ENCODE measurements at places on chromosomes 5 and 9.

DNA sequence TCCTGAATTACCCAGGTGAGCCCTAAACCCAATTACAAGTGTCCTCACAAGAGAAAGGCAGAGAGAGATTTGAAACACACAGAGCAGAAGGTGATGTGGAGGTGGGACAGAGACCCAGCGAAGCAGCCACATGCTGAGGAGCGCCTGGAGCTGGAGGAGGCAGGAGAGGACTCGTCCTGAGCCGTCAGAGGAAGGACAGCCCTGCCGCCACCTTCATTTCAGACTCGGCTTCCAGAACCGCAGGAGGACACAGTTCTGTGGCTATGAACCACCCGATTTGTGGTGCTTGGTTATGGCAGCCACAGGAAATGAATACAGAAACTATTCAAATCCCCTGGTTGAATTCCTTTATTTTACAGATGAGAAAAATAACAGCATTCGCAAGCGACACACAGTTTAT lies 16.4 kb upstream of the FBP1 start:
- DNase-seq = no peak

DNA sequence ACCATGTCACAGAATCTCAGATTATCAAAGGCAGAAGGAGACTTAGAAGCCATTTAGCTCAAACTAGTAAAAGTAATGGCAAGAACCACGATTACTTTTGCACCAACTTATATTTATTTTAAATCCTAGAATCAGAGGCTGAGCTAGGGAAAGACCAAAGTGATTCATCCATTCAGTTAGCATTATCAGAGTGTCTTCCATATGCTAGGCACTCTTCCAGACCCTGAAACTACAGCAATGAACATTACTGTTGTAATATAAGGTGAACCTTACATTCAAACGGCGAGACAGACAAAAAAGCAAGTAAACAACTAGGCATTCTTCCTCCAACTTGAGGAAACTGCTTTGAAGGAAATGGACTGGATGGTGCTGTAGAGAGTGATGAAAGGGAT lies 7.9 kb downstream of the PDE6A start:
- DNase-seq = no peak

GRCh38 chr9:76887003-76887821 lies 18.7 kb downstream of the PRUNE2 start:
- no peak for DNase-seq

DNA sequence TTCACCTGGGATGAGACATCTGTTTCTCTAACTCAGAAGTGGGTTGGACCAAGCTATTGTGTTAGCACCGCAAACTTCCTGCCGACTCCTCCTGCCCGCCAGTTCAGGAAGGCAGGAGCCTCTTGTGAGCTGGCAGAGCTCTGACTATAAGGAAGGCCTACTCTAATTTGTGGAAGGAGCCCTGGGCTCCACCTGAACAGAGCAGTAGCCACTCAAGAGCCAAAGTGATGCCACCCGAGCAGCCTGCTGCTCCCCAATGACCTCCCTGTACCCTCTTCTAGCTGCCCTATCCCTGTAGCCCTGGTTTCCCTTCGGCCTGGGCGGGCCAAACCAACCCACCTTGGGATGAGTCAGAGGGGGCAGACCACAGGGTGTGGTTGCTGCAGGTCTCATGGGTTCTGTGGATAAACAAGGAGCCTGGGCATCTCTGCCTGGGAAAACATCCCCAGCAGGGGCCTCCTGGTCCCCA lies 81.6 kb downstream of the PSD2 start:
- DNase-seq = no peak

DNA sequence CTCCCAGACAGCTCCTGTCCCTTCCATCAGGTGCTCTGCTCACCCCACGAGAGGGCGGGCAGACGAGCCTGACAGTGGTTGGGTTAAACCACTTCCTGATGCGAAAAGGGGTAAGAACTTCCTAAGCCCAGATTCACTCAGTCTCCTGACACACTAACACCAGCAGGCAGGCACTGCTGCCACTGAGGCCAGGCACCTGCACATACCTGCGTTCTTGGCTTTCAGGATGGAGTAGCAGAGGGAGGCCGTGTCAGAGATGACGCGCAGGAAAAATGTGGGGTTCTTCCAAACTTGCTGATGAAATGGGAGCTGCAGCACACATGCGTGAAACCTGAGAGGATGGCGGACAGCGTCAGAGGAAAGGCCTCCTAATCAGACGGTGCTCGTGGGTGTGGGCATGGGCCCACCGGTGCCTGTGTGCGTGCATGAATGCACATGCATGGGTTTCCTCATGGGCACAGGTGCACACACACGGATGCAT lies 29.9 kb downstream of the SLC6A18 start:
- no peak for DNase-seq

DNA sequence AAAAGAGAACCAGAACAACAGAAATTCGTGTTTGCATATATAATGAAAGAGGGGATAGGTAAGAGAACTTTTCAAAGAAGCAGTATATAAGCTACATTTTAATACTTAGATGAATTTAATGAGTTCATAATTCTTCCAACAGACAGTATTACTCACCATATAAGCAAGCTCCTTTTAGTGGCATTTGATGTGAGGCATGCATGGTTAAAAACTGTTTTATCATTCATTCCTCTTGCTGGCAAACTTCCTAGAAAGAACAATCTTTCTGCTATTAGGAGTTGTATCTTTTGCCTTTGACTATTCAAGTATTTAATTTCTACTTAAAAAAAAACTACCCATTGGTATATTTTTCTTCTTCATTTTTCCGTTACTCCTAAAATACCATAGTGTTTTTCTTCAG lies 65.7 kb upstream of the EIF4EBP3 start:
- no peak for DNase-seq

- no peak for DNase-seq
Measured at GRCh38 chr5:29252390-29252789, 1941.1 kb upstream of the CDH6 start.

GRCh38 chr9:116899337-116900006 lies 212.4 kb downstream of the TRIM32 start:
- DNase-seq = no peak

DNA sequence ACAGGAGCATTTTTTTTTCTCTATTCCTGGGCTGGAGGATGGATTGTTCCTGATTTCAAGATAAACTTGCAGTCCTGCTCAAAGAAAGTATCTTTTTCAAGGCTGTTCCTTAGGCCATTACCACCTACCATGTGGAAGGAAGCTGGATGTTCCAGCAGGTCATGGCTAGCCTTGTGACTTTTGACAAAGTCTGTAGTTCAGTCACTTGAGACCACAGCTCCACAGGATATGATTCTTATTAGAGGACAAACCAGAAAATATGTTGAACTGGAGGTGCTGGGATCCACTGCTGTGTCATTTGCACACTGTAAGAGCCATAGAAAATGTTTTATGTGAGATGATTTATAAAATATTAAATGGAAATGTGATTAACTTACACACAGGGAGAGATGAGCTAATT lies 184.2 kb upstream of the ACO1 start:
- no peak for DNase-seq

DNA sequence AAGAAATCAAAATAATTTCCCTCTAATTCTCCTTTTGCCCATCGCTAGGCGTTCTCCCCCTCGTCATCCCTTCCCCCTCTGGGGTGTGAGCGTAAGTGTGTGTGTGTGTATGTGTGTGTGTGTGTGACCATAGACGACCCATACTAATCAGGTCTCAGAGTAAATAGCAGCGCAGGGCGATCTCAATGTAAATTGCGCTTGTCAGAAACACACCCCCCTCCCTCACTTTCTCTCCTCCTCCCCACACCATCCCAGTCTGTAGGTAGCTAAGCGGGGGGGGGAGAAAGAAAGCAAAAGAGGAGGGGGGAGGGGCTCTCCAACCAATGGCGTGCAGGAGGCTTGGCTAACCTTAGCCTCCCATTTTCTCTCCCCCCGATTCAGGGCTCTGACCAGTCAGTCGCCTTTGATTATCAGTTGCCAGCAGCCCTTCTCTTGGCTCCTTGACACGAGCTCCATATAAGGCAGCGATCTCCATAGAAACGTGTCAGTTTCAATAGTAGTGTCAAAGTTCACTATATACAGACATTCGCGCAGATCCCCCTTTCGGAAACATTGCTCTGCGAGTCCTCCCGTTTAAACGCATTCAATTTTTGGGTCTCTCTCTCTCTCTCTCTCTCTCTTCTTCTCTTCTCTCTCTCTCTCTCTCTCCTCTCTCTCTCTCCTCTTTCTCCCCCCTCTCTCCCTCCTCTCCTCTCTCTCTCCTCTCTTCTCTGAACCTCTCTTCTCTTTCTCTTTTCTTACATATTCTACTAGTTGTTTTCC lies at the start of gene NR2F1:
TSS of gene NR2F1 (plus strand) at position 546 of the 762 bp plus-strand sequence. CDS start 1,802 bp downstream, outside the sequence.
- DNase-seq = no peak

GRCh38 chr5:31095796-31096195 lies 97.7 kb upstream of the CDH6 start:
- no peak for DNase-seq

GRCh38 chr5:149362541-149362940 lies 4.7 kb downstream of the PCYOX1L start:
- DNase-seq = no peak

GRCh38 chr5:122142480-122143164 lies 13.3 kb downstream of the ZNF474 start:
- DNase-seq = no peak

- no peak for DNase-seq
Measured at GRCh38 chr9:16197578-16198370, 644.9 kb downstream of the CCDC171 start.

- DNase-seq = no peak
Measured at GRCh38 chr9:78905986-78906755, 609.2 kb downstream of the PSAT1 start.

DNA sequence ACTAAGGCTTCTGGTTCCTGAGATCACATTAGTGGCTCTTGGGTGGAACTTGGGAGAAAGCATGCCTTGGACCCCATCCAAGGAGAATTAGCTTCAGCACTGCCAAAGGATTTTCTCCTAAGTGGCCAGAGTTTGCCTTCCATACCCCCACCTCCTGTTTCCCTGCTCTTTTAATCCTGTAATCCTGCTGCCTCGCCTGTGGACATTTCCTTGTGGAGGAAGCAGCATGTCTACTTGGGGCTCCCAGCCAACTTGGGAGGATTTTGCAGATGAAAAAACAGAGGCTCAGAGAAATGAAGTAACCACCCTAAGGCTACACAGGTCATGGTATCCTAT lies 1.6 kb downstream of the ARSI start:
- no peak for DNase-seq

DNA sequence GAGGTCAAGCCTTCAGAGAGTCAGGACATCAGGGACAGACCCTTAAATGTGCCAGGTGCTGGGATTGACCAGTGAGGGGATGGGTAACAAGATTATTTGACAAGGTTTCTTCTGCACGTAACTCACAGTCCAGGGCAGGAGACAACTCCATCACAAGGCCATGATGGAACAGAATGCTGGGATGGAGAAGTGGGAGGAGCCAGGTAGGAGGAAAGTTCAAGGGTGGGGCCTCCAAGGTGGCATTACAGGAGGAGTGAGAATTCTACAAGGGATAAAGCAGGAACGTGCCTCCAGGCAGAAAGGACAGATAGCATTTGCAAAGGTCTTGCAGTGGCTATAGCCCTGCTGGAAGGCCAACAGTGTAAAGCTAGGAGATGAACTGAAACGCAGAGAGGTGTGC lies 102.2 kb downstream of the FGF18 start:
- no peak for DNase-seq

GRCh38 chr9:20363233-20363632 lies 259.1 kb downstream of the MLLT3 start:
- DNase-seq = no peak

- no peak for DNase-seq
Measured at GRCh38 chr5:171323806-171324632, 15.0 kb downstream of the TLX3 start.

GRCh38 chr5:87121304-87122150 lies 146.2 kb upstream of the RASA1 start:
- DNase-seq = no peak

DNA sequence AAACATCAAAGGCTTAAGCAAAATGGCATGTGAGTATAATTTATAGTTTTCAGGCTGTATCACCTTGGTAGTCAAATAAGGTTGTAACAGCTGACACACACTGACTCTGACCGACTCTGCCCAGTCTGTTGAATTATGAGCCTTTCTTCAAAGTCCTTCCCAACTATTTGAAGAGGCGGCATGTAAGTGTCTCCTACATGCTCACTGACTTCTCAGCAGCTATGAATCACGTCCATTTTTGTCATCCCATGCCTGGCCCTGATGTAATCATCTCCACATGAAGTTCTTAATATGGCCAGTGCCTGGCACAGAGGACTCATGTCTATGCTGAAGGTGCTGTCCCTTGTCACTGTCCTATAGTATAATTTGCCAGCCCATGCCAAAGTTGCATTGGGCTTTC lies 5.1 kb upstream of the PTBP3 start:
- no peak for DNase-seq

- DNase-seq = no peak
Measured at GRCh38 chr5:154005648-154006047, 33.1 kb downstream of the FAM114A2 start.

DNA sequence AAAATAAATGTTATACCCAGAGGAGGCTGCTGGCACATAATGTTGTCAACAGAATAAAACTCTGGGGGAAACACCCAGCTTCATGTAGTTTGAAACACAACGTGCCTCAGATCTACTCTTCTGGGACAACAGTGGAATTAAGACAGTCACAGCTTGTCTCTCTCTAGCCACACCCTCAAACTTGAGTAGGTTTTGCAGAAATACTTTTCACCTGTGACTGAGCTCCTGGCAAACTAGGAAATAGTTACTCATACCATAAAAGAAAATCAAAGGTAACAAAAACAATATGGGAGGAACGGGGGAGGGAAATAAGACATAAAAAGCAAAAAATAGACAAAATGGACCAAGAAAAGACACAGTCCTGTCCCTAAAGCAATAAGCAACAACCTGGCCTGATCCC lies 14.4 kb downstream of the ELAVL2 start:
- no peak for DNase-seq

GRCh38 chr5:50822761-50823160 lies 156.3 kb downstream of the PARP8 start:
- no peak for DNase-seq

DNA sequence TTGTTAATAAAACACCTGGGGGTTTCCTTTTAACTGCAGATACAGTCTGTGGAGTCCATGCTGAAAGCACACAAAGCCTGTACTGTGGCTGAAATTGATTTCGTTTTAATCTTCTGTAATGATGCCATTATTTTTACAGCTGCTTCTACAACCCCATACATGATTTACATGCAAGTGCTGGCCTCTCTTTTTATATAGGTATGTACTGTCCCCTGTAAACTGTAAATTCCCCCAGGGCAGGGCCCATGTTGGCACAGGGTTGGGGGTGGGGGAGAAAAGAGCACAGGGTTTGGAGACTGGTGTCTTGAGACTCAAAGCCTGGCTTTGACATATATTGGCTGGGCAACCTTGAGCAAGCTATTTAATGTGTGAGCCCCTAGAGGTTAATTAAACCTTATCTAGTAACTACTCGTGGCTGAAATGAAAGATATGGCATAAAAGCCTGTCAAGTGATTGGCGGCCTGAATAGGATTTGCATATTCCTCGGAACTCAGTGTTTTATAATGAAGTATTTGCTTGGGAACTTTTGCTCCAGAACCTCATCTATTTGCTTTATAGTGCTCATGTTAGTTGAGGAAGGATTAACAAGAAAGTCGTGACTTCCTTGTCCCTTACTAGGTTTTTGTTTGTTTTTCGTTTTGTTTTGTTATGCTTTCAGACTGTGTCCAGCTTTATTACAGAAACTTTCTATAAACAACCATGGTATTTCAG lies 34.0 kb downstream of the KLF4 start:
- DNase-seq = no peak
